Activated T-cell treated with anti-CD3 and anti-CD28 coated beads, Interleukin-2, amount 50 U/mL, for 72 hours (primary cell): ENCODE measurements at places on chromosomes 12 and 14. TPM values are rescaled to one million over a fixed set of nuclear protein-coding genes. Genes with fewer than 3 reads are reported as not detected.
A peak's percentile ranks its signal among the peaks of the same experiment; 100 is the strongest.

The COL2A1 gene
- total RNA-seq, result not detected

The LRIG3 gene
- total RNA-seq, result 0.19 TPM

The POTEG gene
- total RNA-seq, result not detected

The TMEM119 gene
- 0.74 TPM for total RNA-seq

DNA sequence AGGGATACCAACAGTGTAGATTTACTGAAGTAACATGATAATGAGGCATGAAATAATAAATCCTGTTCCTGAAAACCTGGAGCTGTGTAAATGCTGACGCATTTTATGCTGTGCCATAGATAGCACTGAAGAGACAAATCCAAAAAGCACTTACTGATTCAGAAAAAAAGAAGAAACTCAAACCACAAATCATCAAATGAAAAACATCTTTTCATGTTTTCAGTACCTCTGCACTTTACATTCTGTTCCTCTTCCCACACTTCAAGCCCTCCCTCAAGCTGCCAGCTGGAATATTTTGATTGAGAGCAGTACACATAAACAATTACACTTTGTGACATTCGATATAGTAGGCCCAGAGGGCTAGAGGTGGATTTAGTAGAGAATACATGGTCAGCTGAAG lies 362.3 kb downstream of the NAV3 start:
- DNase-seq, result no peak

DNA sequence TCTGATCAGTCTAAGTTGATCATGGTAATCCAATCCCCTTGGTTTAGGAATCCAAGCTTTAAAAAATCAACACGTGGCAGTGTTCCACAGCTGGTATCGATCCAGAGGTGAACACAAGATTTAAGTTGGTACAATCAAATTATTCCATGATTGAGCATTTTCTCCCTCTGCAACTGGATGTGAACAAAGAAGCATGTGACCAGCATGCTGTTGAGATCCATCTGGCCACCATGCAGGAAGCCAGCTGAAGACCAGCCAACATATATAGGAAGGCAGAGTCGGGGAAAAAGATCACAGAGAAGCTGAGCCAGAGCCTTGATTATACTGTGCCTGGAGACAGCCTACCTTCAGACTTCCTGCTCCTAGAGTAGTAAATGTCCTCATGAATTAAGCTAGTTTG lies 158.3 kb downstream of the SEC23A start:
- no peak for DNase-seq

DNA sequence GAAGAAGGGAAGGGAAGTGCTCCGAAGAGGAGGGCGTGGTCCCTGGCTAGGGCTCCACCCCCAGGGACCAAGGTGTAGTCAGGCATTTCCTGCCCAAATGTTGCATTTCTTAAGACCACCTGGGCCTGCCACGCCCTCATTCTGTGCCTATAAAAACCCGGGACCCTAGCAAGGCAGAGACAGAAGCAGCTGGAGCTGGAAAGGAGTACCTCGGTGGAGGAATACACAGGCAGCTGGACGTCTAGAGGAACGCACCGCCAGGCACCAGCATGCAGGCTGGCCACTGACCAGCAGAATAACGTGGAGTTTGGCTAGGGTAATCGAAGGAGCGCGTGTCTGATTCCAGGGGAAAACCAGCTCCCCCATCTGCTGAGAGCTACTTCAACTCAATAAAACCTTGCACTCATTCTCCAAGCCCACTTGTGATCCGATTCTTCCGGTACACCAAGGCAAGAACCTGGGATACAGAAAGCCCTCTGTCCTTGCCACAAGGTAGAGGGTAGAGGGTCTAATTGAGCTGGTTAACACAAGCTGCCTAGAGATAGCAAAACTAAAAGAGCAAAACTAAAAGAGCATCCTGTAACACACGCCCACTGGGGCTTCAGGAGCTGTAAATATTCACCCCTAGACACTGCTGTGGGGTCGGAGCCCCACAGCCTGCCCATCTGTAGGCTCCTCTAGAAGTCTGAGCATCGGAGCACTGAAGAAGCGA lies 21.0 kb downstream of the CFL2 start:
- peak; percentile 31 for DNase-seq

- DNase-seq, result no peak
Measured at GRCh38 chr12:107530701-107531100, 154.9 kb upstream of the PWP1 start.

DNA sequence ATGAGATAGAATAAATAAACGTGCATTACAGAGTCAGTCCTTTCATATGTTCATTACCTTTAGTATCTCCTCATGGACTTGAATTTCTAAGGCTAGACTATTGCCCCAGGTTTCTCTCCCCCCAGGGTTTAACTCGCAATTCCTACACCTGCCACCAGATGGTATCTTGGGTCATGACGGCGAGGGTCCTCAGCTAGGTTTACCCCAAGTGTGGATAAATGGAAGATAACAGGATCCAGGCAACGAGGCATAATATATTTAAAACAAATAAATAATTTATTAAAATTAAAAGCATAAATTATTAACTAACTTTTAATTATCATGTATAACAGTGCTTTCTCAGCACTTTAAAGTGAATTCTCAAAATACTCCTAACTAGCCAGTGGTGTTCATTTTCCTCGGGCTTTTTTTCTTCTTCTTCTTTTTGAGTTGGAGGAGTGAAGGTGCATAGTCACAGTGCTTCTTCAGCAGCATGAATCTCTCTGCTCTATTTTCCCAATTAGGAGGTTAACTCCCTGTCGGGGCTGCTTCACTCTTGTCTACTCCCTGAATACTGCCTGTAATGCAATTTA lies 243.5 kb upstream of the CAND1 start:
- peak; percentile 59 for DNase-seq

DNA sequence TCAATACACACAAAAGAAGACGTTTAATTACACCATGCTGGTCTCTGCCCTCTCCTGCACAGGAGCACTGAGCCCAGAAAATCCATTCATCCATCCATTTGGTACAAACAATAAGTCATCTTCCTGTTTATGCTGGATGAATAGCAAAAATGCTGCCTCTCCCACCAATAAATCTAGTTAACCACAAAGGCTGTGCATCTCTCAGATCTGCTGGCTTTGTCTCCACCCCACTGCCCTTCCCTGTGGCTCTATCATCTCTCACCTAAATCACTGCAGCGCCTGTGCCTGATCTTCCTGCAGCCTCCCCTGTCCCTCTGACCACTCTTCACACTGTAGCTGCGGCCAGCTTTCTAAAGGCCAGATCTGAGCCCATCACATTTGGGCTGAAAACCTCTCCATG lies 72.9 kb upstream of the DDX11 start:
- DNase-seq, result no peak

DNA sequence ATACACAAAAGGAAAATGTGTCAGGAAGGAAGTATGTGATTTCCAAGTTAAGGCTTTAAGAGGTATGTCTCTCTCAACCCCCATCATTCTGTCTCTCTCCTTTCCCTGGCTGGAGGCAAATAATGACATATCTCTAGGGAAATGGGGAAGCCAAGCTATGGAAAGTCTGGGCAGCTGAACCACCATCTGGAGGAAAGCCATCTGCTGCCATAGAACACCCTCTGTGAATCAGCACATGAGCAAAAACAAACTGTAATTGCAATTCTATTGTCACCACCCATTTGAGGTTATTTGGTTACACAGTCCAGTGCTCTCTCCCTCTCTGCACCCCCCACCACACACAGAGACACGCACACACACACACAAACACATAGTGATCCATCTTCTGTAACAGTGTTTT lies 766.2 kb downstream of the FLRT2 start:
- DNase-seq, result no peak

DNA sequence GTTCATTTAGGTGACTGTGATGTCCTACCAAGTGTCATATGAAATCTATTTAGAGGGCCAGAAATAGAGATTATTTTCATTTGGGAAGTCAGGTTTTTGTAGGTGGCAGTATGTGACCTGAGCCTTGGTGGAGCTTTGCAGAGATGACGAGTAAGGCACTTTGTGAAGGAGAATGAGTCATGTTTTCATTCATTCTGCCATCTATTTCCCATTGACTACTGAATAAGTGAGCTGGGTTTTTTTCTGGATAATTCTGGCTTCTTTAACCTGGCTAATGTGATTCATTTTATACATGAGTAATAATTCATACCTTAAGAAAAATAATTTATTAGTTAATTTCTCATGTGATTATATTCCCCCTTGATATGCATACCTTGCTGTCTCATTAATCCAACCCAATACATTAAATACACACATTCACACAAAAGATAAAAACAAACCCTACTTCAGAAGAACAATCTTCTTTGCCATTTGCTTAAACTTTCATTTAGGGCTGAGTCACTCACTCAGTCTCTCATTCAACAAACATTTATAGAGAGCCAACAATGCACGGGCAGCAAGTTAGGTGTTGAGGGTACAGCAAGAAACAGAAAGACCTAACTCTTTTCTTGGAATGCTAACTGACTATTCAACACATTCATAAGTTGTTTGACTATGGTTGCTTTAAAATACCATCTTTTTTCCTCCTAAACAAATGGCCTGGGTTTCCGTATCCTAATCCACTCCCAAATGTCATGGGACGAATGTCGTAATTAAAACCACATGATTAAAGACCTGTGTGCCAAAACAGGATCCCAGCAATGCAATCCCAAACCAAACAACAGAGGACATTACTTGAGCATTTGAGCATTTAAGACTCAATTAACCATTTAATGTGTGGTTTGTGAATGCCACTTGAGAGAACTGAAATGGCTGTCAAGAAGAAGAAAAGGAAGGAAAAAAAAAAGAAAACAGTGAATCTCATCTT lies 78.0 kb downstream of the KITLG start:
- no peak for DNase-seq

DNA sequence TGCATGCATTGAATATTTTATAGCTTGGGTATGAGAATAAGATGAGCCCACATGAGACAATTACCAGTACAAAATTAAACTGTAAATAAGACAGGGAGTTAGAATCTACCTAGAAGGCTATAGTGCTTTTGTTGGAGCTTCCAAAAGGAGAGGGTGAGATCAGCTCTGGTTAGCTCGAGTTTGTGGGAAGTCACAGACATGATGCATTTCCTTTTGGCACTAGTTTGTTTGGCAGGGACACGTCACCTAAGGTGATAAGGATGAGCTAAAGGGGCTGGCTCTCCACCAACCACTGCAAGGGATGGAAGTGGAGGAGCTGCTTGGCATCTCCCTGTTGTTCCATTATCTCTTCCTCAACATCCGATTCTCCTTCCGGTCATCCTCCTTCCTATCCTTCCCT lies 48.5 kb upstream of the CPM start:
- DNase-seq, result no peak
